ENCODE measurements at places on chromosomes 12 and 14. TPM values are rescaled to one million over a fixed set of nuclear protein-coding genes. Genes with fewer than 3 reads are reported as not detected.

- DNase-seq: no peak
Observed at GRCh38 chr12:128178966-128179365, 88.0 kb upstream of the TMEM132C start.

The NGB gene
- not detected for total RNA-seq

- DNase-seq: no peak
Observed at GRCh38 chr12:41992022-41992421, 152.7 kb downstream of the GXYLT1 start.

GRCh38 chr12:102652645-102653313, 172.4 kb upstream of the IGF1 start:
- DNase-seq: no peak

- no peak for DNase-seq
Observed at GRCh38 chr14:98692832-98693231, 579.2 kb downstream of the BCL11B start.

DNA sequence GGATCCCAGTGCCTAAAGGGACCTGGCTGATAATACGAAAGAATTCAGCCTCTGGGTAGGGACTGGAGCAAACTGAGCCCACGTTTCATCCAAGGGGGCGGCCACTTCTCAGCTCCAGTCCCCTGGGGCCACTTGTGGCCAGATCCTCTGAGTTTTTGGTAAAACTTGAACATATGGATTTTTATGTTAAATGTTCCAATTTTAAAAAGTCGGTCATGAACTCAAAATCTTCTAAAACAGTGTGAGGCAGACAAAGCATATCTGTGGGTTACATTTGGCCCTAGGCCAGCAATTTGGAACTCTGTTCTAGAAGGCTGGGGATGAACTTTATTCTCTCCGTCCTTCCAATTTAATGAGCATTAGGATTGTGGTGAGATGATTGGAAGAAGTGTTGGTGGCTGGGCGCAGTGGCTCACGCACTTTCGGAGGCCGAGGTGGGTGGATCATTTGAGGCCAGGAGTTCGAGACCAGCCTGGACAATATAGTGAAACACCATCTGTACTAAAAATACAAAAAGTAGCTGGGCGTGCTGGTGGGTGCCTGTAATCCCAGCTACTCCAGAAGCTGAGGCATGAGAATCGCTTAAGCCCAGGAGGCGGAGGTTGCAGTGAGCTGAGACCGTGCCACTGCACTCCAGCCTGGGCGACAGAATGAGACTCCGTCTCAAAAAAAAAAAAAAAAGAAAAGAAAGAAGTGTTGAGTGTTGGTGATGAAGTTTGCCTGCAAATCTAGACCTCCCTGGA, 3.0 kb upstream of the PPP1CC start:
- DNase-seq: no peak

The RDH5 gene
- total RNA-seq: 6.2 TPM

The CCDC38 gene
- total RNA-seq: 0.27 TPM

The KRT80 gene
- 8.8 TPM for total RNA-seq

GRCh38 chr14:88196925-88197324, 126.1 kb downstream of the KCNK10 start:
- DNase-seq: no peak

GRCh38 chr14:61876362-61877034, 114.3 kb downstream of the SNAPC1 start:
- no peak for DNase-seq

DNA sequence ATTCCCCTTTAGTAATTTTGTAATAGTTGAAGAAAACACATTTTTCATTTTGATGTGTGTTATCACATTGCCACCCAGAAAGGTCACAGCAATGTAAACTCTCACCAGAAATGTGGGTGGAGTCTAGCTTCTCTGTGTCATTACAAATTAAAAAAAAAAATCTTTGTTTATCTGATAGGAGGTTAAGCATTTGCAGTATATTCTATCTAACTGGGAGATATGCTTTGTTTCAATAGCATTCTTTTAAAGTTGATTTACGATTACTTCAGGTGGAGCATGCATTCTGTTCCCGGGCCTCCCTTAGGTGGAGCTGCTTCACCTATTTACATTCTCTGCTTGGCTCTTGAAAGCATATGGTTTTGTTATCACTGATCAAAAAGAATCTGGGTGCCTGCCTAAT, 7.8 kb downstream of the ADIPOR2 start:
- DNase-seq: no peak

DNA sequence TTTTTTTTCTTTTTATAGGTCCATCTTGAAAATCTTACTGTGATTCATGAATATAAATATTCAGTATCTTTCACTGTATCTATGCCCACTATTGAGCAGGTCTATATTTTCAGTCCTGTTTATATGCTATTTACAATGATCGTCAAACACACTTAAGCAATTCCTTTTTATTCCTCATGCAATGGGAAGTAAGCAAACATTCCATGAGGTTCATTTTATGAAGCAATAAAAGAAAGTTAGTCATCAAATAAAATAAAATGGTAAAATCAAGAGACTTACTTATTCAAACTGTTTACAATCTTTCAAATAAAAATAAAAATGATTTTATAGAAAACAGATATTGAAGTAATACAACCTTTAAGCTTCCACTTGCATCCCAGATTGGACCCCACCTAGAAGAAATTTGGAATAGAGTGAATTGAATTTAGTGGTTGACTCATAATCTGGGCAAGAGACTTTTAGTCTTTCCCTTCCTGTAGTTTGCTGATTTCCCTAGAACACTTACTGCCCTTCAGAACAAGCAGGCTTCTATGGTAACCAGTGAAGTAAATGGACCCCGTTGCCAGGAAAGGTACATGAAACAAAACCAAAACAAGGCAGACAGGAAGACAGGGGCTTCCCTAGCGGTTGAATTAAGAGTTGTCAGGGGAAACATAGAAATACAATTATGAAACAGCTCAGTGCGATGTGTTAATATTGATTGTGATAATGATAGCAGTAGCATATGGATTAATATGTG, 241.0 kb upstream of the ATP2B1 start:
- no peak for DNase-seq

DNA sequence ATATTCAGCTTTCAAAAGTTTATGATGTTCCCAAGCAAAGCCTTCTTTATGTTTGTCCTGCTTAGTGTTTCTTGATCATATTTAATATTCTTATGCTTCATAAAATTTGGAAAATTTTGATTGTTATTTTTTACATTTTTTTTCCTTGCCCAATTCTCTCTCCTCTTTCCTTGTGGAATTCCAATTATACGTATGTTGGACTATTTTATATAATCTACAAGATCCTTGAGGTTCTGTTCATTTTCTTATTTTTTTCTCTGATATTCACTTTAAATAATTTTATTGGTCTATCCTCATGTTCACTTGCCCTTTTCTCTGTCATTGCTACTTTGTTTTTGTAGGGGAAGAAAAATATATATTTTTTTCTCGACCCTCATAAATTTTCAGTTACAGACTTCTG, 167.7 kb downstream of the DYRK2 start:
- DNase-seq: no peak

GRCh38 chr12:6226679-6227051, 26.5 kb downstream of the CD9 start:
- DNase-seq: no peak

The CLEC4D gene
- total RNA-seq: not detected

- no peak for DNase-seq
Observed at GRCh38 chr12:6896846-6897435, 7.7 kb upstream of the LRRC23 start.

DNA sequence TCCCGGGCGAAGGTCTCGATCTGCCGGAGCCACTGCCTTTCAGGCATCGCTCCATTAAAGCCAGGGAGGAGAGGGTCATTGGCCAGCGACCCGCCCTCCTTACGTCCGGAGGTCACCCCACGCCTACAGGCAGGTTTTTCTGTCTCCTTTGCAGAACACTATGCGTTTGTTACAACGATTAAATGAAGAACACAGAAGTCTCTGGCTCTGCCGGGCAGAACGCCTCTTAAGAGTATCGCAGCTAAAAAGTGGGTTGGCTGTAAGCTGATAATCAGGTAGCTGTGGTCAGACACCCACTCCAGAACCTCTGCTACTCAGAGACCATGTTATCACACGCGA, 15.0 kb downstream of the OTX2 start:
- DNase-seq: no peak

DNA sequence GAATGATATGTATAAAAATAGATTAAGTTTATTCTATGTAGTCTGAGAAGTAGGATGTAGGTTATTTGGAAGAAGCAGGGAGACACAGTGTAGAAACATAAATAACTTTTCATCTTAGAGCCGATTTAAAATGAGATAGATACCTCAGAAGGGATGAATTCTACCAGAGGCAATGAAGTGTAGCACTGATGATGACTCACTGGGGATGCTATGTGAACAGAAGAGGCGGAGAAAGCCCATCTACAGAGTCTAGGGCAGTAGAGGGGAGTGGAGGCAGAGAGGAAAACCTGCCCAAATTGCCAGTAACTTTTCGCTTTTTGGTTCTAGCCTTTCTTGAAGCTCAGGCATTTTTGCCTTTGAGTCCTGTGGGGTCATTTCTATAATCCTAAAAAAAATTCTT, 451.8 kb downstream of the ATP23 start:
- no peak for DNase-seq

The WNT1 gene
- total RNA-seq: not detected

DNA sequence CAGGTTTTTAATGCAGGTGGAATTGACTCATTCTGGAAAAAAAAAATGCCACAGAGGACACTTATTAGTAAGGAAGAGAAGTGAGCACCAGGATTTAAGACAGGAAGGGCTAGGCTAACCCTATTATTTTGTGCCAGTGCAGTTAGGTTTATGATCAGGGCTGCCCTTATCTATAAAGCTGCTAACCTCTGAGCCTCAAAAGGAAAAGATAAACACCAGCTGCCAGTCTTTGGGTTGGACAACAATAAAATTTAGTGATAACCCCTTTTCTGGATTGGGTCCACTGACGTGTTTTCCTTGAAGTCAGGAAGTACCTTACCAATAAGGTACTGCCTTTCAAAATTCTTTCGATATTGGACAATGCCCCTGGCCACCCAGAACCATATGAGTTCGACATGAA, 128.9 kb downstream of the NUBPL start:
- no peak for DNase-seq

- no peak for DNase-seq
Observed at GRCh38 chr12:78290606-78291345, 460.1 kb downstream of the NAV3 start.

The KRT73 gene
- not detected for total RNA-seq

DNA sequence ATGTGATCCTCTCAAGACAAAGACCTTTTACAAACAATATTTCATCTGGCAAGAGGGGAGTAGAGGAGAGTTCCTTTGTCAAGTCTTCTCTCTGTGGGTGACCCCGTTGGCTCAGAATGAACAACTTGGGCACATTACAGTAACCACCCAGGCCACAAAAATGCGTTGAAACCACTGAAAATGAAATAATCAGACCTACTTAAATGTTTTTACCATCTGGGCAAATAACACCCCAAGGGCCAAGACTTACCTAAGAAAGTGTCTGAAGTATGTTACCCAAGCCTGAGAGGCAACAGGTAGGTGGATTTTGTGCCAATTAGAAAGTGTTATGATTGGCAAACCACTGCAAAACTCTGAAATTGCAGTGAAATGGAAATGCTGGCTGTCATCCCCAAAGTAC, 1.3 kb downstream of the TC2N start:
- DNase-seq: no peak

The CPM gene
- total RNA-seq: 5.3 TPM

The RPGRIP1 gene
- total RNA-seq: not detected

DNA sequence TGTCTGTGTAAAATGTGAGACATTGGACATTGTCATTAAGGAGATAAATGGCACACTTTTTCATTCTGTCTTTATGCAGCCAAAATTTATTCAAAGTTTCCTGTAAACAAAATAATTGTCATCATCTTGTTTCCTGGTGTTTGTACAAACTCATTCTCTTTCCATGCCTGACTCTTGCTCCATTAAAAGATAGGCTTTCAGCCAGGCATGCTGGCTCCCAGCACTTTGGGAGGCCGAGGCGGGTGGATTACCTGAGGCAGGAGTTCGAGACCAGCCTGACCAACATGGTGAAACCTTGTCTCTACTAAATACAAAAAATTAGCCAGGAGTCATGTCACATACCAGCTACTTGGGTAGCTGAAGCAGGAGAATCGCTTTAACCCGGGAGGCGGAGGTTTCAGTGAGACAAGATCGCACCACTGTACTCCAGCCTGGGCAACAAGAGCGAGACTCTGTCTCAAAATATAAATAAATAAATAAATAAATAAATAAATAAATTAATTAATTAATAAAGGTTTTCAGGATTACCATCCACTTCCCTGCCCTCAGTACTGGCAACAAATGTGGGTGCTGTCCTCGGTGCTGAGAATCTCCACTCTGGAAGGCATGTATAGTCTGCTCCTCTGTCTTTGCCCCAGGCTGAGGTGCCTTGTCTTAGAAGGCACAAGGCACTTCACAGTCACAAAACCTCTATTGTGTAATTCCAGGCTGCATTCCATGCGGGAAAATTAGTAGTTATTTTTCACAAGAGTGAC, 83.2 kb downstream of the PAH start:
- no peak for DNase-seq

The RAD51AP1 gene
- total RNA-seq: 28.2 TPM

GRCh38 chr14:74429221-74429691, 3.2 kb upstream of the SYNDIG1L start:
- DNase-seq: no peak

The HVCN1 gene
- 0.15 TPM for total RNA-seq

- no peak for DNase-seq
Observed at GRCh38 chr14:100135073-100135472, 24.4 kb downstream of the DEGS2 start.

The SLC5A8 gene
- total RNA-seq: not detected

The KLRD1 gene
- 0.27 TPM for total RNA-seq

DNA sequence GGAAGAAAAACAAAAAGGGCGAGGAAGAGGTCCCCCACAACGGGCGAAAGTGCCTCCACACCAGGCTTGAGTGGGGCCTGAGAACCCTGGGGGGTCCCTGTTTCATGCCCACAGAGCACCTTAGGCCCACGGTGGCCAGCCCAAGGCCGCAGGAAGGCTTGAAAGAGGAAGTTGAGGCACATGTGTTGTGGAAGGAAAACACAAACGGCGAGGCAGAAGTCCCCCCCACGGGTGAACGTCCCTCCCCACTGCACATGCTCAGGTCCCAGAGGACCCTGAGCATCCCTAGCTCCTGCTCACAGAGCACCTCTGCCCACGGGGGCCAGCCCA, 371.5 kb downstream of the ALG10 start:
- no peak for DNase-seq

- no peak for DNase-seq
Observed at GRCh38 chr14:55610713-55611370, 30.8 kb downstream of the KTN1 start.

All from HCT116 (cell line).